ENCODE measurements at places on chromosomes 16 and 17. TPM values are rescaled to one million over a fixed set of nuclear protein-coding genes. Genes with fewer than 3 reads are reported as not detected.
A peak's percentile ranks its signal among the peaks of the same experiment; 100 is the strongest.

Gene MYH13
- total RNA-seq: not detected

Gene TEX19
- not detected for total RNA-seq

GRCh38 chr17:3973495-3974137 lies 9.4 kb upstream of the ATP2A3 start:
- peaks cover 17% of the 10 kb centered on the region for H3K4me1 ChIP-seq
- H3K27ac ChIP-seq: peak overlapping the region; percentile 11
- no peak overlapping the region for H3K4me3 ChIP-seq

DNA sequence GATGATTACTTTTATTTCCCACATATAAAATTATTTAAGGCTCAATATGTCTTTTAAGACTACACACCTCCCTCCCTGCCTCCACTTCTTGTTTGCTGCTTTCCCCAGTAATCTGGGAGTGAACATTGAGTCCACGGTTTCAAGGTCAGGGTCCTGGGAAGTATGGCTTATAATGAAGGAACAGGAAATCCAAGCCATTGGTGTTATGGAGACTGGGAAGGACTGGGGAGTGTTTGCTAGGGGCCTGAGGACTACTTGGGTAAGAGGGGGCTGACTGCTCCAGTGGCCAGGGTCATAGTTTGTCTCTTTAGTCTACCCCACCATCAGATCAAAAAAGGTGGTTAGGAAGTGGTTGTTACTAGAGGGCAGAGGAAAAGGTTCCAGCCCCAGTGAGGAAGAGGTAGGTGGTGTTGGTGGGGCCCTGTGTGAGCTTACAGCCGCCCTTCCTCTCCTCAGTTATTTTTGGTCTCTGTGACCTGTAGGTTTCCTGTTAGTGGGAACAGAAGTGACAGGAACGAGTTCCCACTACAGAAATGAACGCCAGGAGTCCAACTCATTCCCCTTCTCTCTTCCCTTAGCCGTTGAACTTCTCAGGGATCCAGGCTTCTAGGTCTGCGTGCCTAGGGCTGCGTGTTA lies 742 bp upstream of the SLC16A13 start:
- peak overlapping the region; percentile 90 for H3K27ac ChIP-seq
- no peaks in the 10 kb centered on the region for H3K36me3 ChIP-seq
- peak overlapping the region; percentile 76 for H3K4me3 ChIP-seq

DNA sequence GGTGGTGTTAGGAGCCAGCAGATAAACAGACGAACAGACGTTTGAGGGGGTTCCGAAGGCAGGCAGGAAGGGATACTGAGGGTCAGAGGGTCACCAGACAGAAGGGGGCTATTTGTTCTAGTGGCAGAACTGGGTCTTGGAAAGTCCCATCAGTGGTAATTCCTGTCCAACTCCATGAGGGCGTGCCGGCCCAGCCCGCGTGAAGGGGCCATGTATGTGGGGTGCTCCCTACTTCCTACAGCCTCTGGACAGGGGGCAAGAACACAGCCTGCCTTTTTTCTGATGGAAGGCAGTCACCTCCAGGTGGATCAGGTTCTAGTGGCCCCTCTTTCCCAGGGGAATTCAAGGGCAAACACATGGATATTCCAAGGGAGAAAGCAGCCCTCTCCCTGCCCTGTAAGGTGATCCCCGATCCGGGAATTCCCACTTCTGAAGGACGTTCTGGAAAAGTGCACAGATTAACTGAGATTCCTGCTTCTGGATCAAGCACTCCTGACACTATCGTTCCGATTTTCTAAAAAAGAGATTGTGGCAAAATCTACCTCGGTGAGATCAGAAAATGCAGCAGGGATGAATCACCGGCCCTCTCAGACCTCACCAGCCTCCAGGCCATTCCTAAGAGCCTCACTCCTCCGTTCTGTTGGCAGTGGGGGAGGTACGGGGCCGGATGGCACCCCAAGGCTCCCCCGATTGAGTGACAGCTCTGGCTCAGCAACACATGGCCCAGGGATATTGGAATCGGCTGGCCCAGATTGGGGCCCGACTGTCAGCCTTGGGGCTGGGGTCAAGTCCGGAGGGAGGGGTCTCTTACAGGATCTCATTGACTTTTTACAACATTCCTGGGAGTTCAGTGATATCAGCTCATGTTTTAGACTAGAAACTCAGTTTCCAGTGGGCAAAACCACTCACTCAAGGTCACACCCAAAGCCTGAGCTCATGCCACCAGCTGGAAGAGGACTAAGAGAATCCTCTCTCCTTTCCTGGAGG lies 12.4 kb downstream of the STX1B start:
- peaks cover 15% of the 10 kb centered on the region for H3K4me1 ChIP-seq
- H3K27ac ChIP-seq: no peak overlapping the region
- peak overlapping the region; percentile 55 for H3K4me3 ChIP-seq
- no peaks in the 10 kb centered on the region for H3K36me3 ChIP-seq

DNA sequence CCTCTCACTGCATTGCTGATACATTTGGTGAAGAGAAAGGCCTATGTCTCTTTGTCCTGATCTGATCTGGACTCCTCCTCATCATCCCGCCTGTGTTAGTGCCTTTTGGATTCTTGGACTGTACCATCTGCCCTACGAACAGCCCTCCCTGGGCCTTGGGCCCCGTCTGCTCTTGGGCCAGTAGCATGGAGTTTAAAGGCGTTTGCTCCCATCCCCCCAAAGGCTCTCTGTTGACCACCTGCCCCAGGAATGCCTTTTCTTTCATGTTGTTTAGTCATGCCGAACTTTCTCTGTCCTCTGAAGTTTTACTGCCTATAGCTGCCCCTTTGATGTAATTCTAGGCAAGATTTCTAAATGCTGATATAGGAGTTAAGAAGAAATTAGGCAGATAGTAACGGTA lies 30.9 kb upstream of the MEAK7 start:
- H3K36me3 ChIP-seq: no peaks in the 10 kb centered on the region
- H3K4me3 ChIP-seq: no peak overlapping the region
- H3K4me1 ChIP-seq: peaks cover 23% of the 10 kb centered on the region
- no peak overlapping the region for H3K27ac ChIP-seq
- H3K27me3 ChIP-seq: no peaks in the 10 kb centered on the region

GRCh38 chr17:38701504-38702165 lies 3.4 kb upstream of the MLLT6 start:
- H3K4me1 ChIP-seq: peaks cover 26% of the 10 kb centered on the region
- H3K27me3 ChIP-seq: no peaks in the 10 kb centered on the region
- no peaks in the 10 kb centered on the region for H3K36me3 ChIP-seq

- no peak for DNase-seq
- H3K4me1 ChIP-seq: peaks cover 5% of the 10 kb centered on the region
- H3K27me3 ChIP-seq: no peaks in the 10 kb centered on the region
These were observed 30.9 kb upstream of the ABCA3 start for GRCh38 chr16:2371421-2371820.

- no peak overlapping the region for H3K27ac ChIP-seq
- H3K4me3 ChIP-seq: no peak overlapping the region
- peak; percentile 94 for DNase-seq
These were observed 6.1 kb upstream of the SP2 start for GRCh38 chr17:47889734-47890529.

Measured in upper lobe of right lung (tissue), 1 donor.